Stimulated activated naive B cell treated with anti-CD40 and anti-IgM and Interleukin-4, amounts not matched to agents 10 μg/mL and 1 μg/mL and 100 μg/mL, for 72 hours (primary cell): ENCODE measurements at places on chromosomes 2 and 18.

DNA sequence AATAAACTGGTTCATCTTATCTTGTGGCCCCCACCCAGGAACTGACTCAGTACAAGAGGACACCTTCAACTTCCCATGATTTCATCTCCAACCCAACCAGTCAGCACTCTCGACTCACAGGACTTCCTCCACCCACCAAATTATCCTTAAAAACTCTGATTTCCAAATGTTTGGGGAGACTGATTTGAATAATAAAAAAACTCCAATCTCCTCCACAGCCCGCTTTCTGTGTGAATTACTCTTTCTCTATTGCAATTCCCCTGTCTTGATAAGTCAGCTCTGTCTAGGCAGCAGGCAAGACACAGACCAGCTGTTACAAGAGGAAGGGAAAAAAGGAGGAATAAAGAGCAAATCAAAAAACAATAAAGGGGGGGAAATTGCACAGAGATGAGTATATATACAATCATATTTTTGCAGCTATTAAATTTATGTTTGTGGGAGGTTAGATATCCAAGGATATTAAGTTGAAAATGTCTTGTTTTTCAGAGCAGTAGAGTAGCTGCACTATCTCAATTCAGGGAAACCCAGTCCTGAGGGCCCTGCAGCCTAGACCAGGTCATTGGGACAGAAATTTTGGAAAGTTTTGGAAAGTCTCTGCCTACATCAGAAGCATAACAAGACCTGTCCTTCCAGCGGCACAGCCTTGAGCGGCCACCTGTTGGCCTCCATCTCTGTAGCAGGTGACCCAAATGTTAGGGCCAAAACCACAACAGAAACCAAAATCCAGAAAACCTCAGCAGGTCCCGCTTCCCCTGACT is 32.8 kb upstream of the SIGLEC15 start:
- no peak overlapping the region for H3K4me3 ChIP-seq
- no peak for DNase-seq
- no peaks in the 10 kb centered on the region for H3K27me3 ChIP-seq

DNA sequence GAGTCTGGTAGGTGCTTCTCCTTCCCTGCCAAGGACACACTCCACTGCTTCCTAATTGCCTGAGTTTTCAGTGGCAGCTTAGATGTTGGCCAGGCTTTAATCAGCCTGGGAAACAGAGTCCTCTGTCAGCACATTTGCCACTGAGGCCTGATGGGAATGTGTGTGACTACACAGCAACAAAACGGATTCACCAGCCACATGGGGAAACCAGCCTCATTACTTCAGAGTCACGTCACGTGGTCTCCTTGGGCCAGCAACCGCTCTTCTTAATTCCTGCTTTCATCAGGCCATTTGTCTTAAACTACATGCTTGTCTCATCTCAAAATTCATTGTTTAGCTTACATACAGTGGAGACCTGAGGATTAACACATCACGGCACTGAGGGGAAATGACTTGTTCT is 93.9 kb upstream of the LTBP1 start:
- H3K27me3 ChIP-seq, result peaks cover 11% of the 10 kb centered on the region
- no peak overlapping the region for H3K27ac ChIP-seq
- H3K36me3 ChIP-seq, result no peaks in the 10 kb centered on the region
- no peak overlapping the region for H3K4me3 ChIP-seq

DNA sequence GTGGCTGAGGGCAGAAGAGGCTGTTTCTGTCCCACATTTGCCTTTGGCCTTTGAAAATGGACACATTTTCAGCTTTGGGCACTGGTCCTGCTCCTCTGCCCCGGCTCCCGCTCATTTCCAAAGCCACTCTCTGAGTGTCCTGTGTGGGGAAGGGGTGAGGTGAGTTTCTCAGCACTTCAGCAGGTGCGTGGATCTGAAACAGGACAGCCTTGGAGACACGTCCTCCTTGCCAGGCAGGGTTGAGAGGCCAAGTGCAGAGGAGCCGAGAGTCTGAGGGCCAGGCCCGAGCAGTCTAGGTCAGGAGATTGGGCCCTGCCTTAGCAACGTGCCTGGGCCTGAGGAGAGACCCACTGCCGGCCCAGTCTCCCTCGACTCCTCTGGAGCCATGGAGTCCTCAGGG is 21.9 kb upstream of the ALPI start:
- H3K4me3 ChIP-seq, result no peak overlapping the region
- peaks cover 5% of the 10 kb centered on the region for H3K4me1 ChIP-seq
- DNase-seq, result no peak
- H3K36me3 ChIP-seq, result no peaks in the 10 kb centered on the region
- H3K27me3 ChIP-seq, result no peaks in the 10 kb centered on the region

- H3K27ac ChIP-seq, result no peak overlapping the region
- H3K27me3 ChIP-seq, result peaks cover 9% of the 10 kb centered on the region
- no peak for DNase-seq
- H3K36me3 ChIP-seq, result no peaks in the 10 kb centered on the region
- H3K4me1 ChIP-seq, result peaks cover 1% of the 10 kb centered on the region
Measured at GRCh38 chr2:69201259-69201658, 185.8 kb downstream of the GFPT1 start.

GRCh38 chr2:696463-696862 is 19.3 kb upstream of the TMEM18 start:
- peaks cover 3% of the 10 kb centered on the region for H3K36me3 ChIP-seq
- peak; percentile 74 for DNase-seq
- H3K4me1 ChIP-seq, result peaks cover 39% of the 10 kb centered on the region
- no peaks in the 10 kb centered on the region for H3K27me3 ChIP-seq
- peak overlapping the region; percentile 85 for H3K27ac ChIP-seq

DNA sequence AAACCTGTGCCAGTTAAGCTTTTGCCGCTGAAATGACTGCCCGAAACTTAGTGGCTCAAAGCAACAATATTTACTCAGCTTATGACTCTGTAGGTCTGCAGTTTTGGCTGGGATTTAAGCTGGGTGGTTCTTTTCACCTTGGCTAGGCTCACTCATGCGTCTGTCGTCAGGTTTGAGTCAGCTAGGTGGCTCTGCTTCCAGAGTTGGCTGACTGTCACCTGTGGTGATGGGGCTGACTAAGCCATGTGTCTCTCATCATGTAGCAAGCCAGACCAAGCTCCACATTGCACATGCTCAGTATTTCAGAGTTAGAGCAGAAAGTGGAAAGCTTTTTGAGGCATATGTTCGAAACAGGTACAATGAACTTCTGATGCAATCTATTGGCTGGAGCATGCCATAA is 354.8 kb downstream of the MEIS1 start:
- DNase-seq, result no peak
- H3K27me3 ChIP-seq, result no peaks in the 10 kb centered on the region
- no peak overlapping the region for H3K27ac ChIP-seq

DNA sequence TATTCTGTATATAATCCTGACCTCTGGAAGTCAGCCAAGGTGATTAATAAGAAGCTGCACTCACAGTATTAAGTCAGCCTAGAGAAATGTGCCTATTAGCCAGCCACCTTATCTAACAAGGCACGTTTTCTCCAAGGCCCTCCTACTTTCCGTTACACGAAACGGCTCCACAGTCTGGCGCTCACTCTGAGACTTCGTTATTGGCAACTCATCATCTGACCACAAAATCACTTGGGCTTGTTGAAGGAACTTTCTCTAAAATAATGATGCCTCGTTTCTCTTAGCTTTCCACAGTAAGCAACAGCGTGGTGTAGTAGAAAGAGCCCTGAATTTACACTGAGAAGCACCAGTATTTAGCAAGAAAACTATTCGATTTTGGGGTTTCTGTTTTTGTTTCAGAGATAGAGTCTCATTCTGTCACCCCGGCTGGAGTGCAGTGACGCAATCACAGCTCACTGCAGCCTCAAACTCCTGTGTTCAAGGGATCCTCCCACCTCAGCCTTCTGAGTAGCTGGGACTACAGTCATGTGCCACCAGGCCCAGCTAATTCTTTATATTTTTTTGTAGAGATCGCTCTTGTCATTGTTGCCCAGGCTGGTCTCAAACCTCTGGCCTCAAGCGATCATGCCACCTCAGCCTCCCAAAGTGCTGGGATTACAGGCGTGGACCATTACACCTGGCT is 53.6 kb upstream of the SLC14A1 start:
- peak overlapping the region; percentile 30 for H3K4me3 ChIP-seq
- peak overlapping the region; percentile 39 for H3K27ac ChIP-seq
- peak; percentile 28 for DNase-seq
- no peaks in the 10 kb centered on the region for H3K27me3 ChIP-seq
- H3K36me3 ChIP-seq, result no peaks in the 10 kb centered on the region
- H3K4me1 ChIP-seq, result peaks cover 42% of the 10 kb centered on the region

- DNase-seq, result no peak
- H3K27ac ChIP-seq, result peak overlapping the region; percentile 87
- H3K36me3 ChIP-seq, result no peaks in the 10 kb centered on the region
- peaks cover 19% of the 10 kb centered on the region for H3K4me1 ChIP-seq
- H3K4me3 ChIP-seq, result peak overlapping the region; percentile 88
- H3K27me3 ChIP-seq, result no peaks in the 10 kb centered on the region
Measured at GRCh38 chr2:144333143-144333555, 186.8 kb downstream of the ZEB2 start.
